ENCODE measurements at places on chromosomes 7 and 10.
A peak's percentile ranks its signal among the peaks of the same experiment; 100 is the strongest.

DNA sequence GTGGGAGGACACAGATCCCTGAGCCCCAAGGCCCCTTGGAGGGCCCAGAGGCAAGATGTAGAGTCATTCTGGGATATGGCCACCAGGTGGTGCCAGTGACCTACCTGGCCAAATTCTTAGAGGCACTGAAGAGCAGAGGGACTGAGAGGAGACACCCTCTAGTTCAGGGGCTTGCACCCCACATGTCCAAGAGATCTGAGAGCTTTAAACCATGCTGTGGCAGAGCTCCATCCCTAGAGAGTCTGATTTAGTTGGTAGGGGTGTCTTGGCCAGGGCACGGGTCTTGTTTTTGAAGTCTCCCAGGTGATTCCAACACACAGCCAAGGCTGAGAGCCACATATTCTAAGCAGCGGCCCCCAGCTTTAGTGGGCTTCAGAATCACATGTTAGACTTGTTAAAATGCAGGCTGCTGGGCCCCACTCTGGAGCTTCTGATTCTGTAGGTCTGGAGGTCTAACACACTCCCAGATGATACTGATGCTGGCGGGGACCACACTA is 52.5 kb downstream of the PRF1 start:
- DNase-seq: peak; percentile 68

DNA sequence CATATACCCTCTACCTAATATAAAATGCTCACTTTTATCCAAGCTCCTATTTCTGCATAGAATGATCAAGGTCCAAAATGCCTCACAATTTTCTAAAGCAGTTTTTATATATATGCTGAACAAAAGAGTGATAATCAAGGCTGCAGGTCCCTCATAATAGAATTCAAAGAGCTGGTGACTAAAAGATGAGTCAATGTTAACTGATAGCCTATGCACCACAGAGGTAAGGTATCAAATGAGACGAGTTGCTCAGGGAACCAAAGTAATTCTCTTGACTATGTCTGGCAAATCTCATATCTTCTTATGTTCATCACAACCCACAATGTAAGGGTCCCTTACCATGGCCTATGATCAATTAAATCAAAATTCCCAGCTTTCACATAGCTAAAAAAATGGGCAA is 15.2 kb downstream of the PDZD8 start:
- no peak for DNase-seq

DNA sequence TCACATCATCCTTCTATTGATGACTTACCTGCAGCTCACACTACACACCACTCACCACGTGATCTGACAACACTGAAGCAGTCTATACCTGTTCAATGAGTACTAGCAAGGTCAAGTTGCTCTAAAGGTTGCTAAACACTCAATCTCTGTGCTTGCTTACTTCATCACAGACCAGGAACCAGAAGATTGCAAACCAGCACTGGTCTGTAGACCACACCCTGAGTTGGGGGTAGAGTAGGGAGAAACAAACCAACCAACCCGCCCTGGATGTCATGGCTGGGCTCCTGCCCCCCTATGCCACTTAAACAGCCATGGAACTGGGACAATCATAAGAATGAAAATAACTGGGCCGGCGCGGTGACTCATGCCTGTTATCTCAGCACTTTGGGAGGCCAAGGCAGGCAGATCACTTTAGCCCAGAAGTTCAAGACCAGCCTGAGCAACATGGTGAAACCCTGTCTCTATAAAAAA is 19.6 kb downstream of the DLG5 start:
- DNase-seq: no peak

DNA sequence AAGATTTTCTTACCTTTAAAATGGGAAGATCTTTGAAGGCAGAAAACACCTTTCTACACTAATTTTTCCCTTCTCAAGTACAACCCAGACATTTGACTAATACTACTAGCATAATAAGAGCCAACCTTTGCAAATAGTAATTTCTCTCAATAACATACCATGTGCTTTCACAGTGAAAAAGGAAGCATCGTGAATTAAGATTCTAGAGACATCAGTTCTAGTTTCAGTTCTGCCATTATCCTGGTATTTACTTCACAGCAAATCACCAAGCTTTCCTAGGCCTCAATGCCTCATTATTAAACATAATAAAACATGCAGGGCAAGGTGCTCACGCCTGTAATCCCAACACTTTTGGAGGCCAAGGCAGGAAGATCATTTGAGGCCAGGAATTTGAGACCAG is 24.9 kb downstream of the GSAP start:
- no peak for DNase-seq

DNA sequence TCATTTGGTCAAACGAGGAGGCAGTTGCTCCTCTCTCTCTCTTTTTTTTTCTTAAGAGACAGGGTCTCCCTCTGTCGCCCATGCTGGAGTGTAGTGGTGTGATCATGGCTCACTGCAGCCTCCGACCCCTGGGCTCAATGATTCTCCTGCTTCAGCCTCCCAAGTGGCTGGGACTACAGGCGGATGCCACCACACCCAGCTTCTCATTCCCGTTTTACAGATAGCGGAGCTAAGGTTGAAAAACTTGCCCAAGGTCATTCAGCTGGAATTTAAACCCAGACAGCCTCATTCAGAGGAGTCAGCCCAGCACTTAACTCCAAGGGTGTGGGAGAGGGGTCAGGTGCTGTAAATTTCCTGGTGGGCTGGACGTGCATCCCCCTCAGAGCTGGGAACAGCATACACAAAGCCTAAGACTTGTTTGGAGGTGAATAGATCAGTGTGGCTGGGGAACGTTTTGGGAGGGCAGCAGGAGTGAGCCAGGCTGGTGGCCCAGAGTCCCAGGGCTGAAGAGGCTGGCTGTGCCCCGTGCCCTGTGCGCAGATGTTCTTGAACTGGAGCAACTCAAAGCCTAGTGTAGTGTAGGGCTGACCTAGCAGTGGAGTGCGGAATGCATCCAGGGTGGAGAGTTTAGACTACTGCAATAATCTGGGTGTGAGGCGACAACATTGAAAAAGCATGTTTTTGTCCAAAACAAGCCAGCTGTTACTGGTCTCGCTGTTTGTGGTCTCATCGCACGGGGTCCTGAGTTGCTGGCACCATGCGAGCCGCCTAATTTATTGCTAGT is 2.3 kb downstream of the HTRA1 start:
- DNase-seq: no peak

DNA sequence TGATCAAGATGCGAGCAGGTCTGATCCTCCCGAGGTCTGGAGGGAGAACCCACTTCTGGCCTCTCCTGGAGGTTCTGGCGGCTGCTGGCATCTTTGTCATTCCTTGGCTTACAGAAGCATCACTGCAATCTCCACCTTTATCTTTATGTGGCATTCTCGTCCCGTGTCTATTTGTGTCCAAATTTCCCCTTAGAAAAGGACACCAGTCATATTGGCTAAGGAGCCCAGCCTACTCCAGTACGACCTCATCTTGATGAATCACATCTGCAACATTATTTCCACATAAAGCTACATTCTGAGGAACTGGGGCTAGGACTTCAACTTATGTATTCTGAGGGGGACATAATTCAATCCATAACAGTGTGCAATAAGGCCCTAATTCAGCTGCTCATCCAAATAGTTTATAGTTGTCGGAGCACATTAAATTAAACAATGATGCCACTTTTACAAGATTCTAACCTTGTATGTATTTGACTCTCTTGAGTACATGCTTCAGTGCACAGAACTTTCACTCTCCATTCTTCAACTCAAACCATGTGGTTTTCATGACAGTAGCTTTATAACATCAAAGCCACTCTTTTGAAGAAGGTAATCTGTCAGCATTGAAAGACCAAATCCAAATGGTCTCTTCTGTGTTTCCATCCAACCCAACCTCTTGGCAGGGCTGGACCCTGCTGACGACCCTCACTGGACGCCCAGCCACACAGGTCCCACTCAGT is 86.2 kb upstream of the DDC start:
- DNase-seq: no peak

GRCh38 chr7:47552621-47553020 is 29.3 kb downstream of the TNS3 start:
- no peak for DNase-seq

DNA sequence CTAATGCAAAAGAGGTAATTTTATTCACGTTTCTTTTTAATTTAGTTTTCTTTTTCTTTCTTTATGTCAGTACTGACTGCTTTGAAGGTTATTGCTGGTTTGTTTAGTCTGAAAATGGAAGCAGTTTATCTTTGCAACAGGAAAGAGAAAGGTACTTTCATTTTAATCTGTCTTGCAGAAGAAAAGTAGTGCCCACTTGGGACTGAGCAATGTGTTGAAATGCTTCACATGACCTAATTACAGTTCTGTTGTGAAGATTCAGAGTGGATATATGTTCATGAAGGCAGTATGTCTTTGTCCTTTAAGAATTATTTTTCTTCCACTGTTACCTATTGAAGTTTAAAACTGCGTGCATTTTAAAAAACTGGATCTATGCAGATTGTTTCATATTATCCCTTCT is 80.1 kb downstream of the ANKIB1 start:
- DNase-seq: no peak

- DNase-seq: no peak
Measured at GRCh38 chr7:139854124-139854511, 25.1 kb downstream of the TBXAS1 start.

DNA sequence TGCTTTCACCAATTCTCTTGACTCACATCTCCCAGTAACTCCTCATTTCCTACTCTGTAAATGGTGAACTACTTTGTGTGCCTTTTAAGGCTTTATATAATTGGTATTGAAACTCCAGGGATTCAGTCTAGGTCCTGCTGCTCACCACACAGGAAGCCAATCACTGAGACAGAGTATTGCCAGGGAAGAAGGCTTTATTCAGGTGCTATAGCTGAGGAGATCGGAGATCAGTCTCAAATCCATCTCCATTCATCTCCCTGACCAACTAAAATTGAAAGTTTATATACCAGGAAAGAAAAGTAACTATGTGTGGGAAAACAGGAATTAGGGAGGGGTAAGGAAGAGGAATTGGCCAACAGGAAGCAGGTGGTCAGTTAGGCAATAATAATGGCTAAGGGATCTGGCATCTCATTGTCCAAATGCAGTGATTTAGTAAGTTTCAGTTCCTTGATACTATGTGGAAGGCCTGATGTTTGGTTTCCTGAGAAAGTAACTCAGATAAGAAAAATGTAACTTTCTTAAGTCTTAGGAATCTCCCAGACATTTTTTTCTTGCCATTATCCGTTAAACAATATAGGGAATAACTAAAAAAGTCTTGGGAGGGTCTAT is 10.2 kb upstream of the SDHAF3 start:
- no peak for DNase-seq

GRCh38 chr10:101157756-101158458 is 26.8 kb downstream of the TLX1 start:
- DNase-seq: no peak

- peak; percentile 73 for DNase-seq
Measured at GRCh38 chr10:71212318-71213126, at the start of gene UNC5B. TSS of gene UNC5B (plus strand) at chr10:71212570. CDS start at chr10:71212986, 416 bp downstream.

GRCh38 chr10:59019603-59020002 is 156.8 kb upstream of the PHYHIPL start:
- DNase-seq: no peak

DNA sequence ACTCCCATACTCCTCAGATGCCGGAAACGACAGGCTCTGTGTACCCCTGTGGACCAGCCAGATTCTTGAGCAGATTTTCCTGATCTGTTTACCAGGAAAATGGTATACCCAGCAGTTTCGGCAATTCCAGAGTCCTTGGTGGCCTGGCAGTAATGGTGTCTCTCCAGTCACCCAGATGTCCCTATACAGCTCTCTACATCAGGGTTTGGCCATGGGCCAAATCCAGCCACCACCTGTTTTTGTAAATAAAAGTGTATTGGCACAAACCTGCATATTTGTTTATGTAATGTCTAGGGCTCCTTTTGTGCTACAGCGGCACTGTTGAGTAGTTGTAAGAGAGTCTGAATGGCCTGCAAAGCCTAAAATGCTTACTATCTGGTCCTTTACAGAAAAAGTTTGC is 491.3 kb downstream of the RPS24 start:
- DNase-seq: no peak

GRCh38 chr10:115045499-115045898 is 47.7 kb upstream of the ATRNL1 start:
- DNase-seq: no peak

GRCh38 chr10:11521860-11522259 is 89.6 kb downstream of the USP6NL start:
- no peak for DNase-seq

- DNase-seq: no peak
Measured at GRCh38 chr7:28782362-28782761, 175.8 kb downstream of the TRIL start.

DNA sequence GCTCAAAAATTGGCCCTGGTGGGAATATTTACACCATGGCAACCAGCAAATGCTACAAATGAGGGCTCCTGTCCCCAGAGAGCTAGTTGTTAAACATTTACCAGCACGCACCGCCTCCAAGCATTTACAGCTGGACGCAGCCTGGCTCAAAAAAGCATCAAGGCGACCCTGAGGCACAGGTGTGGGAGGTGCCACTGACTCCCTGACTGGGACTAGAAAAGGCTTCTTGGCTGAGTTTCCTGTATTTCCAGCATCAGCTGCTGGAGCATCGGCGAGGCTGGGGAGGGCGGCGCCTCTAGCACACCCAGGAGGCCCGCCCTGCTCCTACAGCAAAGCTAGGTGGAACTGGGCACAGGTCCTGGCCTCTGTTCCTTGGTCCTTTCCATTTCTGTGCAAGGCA is 43.5 kb upstream of the ZRANB1 start:
- no peak for DNase-seq
